CD14-positive monocyte (primary cell): ENCODE measurements at places on chromosomes 13 and 19. TPM values are rescaled to one million over a fixed set of nuclear protein-coding genes. Genes with fewer than 3 reads are reported as not detected.

Gene ERICH4
- polyA plus RNA-seq: not detected

Gene CGB2
- not detected in 2 replicates for polyA plus RNA-seq

Gene FAM83E
- polyA plus RNA-seq: not detected in 2 replicates

Gene PSG2
- not detected for polyA plus RNA-seq

Gene FREM2
- polyA plus RNA-seq: not detected

Gene NTF4
- polyA plus RNA-seq: not detected

Gene LCP1
- 2,003 TPM for polyA plus RNA-seq

Gene ITPKC
- 2.7 TPM for polyA plus RNA-seq

Gene AP2A1
- 117 and 154 TPM in 2 replicates for polyA plus RNA-seq

Gene KLK12
- not detected in 2 replicates for polyA plus RNA-seq

Gene DHDH
- 0.38 TPM for polyA plus RNA-seq

Gene TRPM4
- polyA plus RNA-seq: 6.6 TPM

Gene MTUS2
- polyA plus RNA-seq: not detected

GRCh38 chr19:58001895-58002369 lies 688 bp downstream of the ZNF606 start:
- DNase-seq: no peak

GRCh38 chr19:13082192-13083007 lies 20.3 kb downstream of the LYL1 start:
- DNase-seq: no peak

DNA sequence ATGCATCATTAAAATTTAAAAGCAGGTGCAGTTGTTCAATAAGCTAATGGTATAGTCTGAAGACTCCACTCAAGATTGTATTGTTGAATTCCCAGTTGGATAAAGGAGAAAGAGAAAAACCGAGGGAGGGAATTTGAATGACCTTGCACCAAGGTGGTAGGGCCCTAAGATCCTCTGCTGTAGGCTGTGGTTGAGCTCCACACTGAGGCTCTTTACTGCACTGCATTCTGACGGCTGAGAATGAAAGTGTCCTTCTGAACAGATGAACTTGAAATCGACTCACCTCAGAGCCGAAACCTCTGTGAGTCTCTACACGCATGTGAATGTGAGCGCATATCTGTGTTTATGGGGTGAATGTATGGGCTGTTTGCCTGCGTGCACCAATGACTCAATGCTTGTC lies 388.9 kb upstream of the DACH1 start:
- no peak for DNase-seq

DNA sequence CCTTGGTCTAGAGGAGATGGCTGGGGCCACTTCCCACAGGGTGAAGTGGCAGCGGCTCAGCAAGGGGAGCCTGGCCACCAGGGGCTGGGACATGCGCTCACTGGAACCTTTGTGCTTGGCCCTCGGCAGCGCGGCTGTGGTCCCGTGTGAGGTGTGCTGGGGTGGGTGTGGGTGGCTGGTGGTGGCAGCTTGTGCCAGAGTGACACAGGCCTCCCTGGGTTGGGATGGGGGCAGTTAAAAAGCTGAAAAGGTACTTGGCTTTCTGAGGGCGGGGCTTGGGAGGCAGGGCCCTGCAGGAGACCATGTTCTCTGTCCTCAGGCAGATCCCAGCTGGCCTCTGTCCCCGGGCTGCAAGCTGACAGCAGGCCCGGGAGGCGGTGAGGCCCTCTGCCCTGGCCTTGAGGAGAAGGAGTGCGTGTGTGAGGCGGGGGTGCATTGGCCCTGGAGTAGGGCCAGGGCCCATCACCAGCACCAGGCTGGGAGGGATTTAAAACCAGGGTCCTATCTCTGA lies 17.3 kb downstream of the MPND start:
- no peak for DNase-seq

DNA sequence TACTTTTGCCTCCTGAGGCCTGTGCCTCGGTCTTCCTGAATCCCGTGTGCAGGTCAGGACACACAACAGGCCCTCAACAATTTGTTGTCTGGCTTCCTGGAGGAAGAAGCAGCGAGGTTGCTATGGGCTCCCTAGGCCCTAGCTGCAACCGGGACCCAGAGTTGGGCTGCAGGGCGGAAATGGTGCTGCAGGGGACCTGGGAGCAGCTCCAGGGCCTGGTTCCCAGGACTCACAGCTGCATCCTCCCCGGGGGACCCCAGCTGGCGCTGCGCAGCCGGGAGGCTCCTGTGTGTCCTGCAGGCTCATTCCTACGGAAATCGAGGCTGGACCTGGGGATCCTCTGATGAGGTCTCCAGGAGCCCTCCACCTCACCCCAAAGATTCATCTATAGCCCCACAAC lies 999 bp upstream of the TNFAIP8L1 start:
- DNase-seq: no peak

- DNase-seq: no peak
These were observed 539 bp upstream of the ZNF667 start for GRCh38 chr19:56477429-56478338.

DNA sequence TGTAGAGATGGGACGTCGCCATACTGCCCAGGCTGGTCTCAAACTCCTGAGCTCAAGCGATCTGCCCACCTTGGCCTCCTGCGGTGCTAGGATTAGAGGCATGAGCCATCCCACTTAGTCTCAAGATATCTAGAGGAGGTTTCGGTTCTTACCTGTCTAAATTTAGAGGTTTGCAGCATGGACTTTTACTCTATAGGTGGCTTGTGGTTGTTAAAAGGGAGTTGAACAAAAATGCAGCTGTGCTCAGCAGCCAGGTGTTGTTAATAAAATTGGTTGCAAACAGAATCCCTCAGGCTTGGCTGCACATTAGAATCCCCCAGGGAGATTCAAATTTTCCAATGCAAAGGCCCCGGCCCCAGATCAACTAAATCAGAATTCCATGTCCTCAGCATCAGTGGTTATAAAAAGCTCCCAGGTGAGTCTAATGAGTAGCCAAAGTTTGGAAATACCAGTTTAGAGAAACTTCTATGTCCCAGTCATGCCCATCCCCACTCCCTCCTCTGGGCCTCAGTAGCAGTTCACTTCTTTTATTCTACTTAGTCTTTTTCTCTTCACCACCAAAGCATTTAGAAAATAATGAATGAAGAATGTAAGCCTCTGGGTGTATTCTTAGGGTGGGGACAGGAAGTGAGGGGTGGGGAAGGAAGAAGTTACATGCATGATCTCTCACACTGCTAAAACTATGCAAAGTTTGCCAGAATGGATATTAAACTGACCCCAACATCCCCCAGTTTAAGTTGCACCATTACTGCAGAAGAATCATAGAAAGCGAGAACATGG lies 471.0 kb downstream of the COG6 start:
- DNase-seq: no peak

GRCh38 chr19:35350591-35350990 lies 2.9 kb downstream of the FFAR1 start:
- DNase-seq: no peak

DNA sequence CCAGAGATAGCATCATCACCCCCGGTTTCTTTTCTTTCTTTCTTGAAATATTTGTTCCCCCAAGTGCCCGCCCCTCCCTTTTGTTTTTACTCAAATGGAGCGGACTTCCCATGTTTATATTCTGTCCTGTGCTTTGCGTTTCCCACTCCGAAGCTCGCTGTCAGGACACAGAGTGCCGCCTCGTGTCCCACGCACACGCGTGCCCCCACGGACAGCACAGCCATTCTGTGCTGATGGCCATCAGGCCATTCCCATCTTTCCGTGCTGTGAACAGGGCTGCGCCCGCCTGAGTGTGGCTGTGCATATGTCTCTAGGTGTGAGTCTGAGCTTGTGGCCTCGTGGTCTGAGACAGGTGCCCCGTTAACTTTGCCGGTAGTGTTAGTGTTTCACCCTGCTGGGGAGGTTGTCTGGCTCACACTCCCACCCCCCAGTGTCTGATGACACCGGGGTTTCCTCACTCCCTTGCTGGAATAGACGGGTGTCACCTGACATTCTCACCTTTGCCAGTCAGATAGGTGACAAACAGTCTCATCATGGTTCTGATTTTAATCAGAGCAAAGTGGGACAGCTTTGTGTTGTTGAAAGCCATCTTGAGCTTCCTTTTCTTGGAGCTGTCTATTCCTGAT lies 6.9 kb downstream of the PAK4 start:
- DNase-seq: no peak
